8988T (cell line): ENCODE measurements at places on chromosomes 6 and 20.

DNA sequence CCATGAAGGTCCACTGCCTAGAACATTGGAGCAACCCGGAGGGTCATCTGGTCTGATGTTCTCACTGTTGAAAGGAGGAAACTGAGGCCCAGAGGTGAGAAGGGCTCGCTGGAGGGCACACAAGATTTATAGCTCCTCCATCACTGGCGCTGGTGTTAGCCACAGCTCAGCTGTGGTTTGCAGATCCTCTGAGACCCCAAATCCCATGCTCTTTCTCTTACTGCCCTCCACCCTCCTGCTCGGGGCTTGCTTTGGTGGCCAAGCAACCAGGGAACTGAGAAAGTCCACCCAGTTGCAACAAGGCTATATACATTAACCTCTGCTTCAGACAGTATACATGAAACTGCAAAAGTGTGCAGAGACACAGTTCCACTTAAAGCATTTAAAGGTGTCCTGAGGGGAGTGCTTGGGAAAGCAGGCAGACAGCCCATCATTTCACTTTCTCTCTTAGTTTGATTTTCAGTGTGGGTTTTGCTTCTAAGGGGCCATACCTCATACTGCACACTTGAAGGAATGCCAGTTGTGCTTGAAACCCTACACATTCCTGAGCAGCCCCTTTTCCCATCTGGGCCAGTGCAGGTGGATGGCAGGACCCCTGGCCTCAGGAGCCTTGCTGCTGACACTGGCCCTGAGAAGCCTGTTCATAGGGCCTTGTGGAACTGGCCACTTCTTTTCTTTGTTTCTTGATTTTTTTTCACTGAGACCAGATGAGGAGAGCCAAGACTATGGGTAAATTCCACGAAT lies 347.6 kb downstream of the CDC5L start:
- DNase-seq, result no peak

DNA sequence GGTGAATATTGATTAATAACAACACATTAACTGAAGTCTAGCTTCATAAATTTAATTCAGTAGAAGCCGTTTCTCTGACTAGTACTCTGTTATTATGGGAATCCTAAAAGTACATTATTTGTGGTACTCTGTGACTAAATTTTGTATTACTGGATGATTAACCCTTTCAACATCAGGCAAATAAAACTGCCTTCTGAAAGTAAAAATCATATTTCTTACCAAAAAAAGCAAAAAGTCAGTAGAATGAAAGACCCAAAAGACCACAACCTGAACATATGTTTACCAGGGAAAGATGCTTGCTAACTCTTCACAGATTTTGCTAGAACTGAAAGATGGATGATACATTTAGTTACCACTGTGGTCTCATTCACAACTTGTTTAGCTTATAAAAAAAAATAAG lies 73.2 kb downstream of the AHI1 start:
- DNase-seq, result no peak

- no peak for DNase-seq
Measured at GRCh38 chr6:6503191-6503590, 85.3 kb upstream of the LY86 start.

DNA sequence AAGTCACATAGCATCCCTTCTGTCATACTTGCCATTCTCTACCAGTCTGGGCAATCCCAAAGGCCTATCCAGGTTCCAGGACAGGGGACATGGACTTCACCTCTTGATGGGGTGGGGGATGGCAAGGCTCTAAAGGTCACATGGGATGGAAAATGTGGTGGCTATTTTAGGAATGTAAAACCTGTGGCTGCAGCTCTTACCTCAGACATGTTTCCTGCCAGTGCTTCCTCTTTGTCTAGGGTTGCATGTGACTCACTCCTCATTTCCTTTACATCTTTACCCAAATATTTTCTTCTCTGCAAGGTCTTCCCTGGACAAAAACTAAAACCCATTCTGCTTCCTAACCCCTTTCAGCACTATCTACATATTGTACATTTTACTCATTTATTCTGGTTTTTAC lies 135.7 kb downstream of the BTBD3 start:
- peak; percentile 12 for DNase-seq

GRCh38 chr20:13436530-13436929 lies 202.2 kb downstream of the TASP1 start:
- DNase-seq, result no peak

DNA sequence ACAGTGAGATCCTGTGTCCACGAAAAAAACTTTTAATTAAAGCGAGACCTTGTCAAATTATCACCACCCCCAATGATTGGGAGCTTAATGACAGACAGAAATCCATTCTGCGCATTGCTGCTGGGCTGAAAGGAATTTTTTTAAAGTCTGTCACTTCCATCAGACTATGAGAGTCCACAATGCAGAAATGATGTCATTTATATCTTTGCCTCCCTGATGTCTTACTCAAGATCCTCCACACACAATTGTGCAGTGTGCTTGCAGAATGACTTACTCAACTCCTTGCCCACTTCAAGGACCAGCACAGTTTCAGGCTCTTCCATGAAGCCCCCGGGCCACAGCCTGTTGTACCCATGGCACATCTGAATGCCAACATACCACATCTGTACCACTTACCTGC lies 41.0 kb downstream of the GPLD1 start:
- no peak for DNase-seq
